ENCODE measurements at places on chromosomes 2 and 18. TPM values are rescaled to one million over a fixed set of nuclear protein-coding genes. Genes with fewer than 3 reads are reported as not detected.

DNA sequence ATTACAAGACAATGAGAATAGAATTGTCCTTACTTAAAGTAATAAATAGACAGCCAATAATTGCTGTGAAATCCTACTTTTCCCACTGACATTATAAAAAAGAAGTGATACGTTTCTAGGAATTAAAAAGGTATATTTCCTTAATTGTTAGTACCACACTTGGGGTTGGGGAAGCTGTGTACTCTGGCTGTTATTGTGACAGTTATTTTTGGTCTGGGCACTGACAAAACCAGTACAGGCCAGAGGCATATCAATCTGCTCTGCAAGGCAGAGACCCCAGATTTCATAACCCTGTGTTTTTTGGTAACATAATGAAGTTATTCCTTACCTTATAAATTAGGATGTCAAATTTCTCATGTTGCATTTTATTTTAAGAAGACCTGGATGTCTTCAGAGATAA is 66.5 kb downstream of the RAB10 start:
- DNase-seq = no peak

GRCh38 chr18:55256226-55256928 is 297.1 kb upstream of the CCDC68 start:
- no peak for DNase-seq

- no peak for DNase-seq
These were observed 104.6 kb downstream of the CAPN13 start for GRCh38 chr2:30702694-30703093.

DNA sequence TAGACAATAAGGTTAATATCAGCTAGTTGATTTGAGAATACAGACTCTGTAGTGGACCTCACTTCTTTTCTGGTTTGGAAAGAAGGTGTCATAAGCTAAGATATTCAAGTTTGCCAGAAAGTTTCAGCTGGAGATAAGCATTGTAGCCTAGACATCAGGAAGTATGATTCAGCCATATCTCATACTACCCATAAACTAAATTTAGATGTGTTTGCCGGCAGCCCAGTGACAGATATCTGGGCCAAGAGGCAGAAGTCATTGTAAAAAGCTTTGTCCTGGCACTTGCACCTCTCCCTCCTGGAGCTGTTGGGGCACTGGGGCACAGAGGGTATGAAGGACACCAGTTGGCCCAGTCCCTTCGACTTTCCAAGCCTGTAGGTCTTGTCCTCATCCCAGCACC is 128.0 kb downstream of the EPHA4 start:
- no peak for DNase-seq

The C2orf92 gene
- 22.4 TPM for total RNA-seq

- DNase-seq = no peak
These were observed 162.0 kb downstream of the ETAA1 start for GRCh38 chr2:67559156-67559555.

GRCh38 chr2:231819447-231820042 is 33.3 kb downstream of the COPS7B start:
- no peak for DNase-seq

- DNase-seq = no peak
These were observed 21.6 kb upstream of the SULT1C4 start for GRCh38 chr2:108355906-108356734.

The RAX gene
- total RNA-seq = not detected

GRCh38 chr18:77765468-77765867 is 515.8 kb downstream of the GALR1 start:
- no peak for DNase-seq

DNA sequence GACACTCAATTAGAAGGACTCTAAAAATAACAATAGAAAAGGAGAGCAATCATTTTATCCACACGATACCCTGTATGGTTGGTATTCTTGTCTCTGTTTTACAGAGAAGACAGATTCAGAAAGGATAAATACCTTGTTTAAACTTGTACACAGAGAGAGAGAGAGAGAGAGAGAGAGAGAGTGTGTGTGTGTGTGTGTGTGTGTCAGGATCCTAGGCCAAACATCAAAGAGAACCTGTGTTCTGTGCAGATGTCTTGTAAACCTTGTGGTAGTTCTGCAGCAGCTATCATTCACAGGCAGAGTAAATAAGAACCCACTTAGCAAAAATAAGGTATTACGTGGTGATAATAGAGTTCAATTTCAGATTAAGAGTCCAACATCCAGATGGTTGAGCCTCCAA is 4.3 kb upstream of the CRIM1 start:
- no peak for DNase-seq

The TCF7L1 gene
- 2.9 TPM for total RNA-seq

GRCh38 chr18:22988208-22988607 is 55.1 kb downstream of the RBBP8 start:
- DNase-seq = no peak

The CYP27C1 gene
- 0.72 TPM for total RNA-seq

GRCh38 chr2:199596549-199596948 is 138.8 kb upstream of the SATB2 start:
- DNase-seq = no peak

DNA sequence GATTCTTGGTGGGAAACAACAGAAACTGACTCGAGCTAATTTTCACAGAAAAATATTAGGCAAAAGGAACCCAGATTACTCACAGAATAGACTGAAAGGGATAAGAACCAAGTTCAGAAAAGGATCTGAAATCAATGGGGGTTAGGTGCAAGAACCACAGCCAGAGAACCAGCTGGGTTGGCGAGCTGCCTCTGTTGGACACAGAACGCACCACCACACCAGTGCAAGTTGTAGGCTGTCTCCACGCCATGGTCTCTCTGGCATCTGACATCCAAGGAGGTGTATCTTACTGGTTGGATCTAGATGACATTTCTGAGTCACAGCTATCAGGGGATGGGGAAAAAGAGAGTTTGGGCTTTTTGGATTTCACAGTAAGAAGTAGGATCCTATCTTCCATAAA is 18.6 kb upstream of the ONECUT2 start:
- no peak for DNase-seq

DNA sequence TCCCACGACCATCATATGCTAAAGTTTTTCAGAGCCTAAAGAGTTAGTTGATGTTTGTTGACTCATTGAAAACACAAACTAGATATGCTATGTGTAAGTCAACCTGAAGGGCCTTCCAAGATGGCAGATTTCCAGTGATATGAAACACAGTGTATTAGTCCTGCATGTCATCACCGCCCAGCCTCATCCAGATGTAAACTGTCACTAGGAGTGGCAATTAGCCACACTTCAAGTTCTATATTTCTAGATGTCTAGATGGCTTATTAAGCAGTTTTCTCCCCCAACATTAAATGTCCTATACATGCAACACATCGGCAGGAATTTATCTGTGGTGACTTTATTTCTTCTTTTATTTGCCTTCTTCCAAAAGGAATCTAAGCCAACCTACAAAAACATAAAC is 444.1 kb upstream of the SMIM21 start:
- DNase-seq = no peak

GRCh38 chr2:42156721-42157120 is 12.4 kb upstream of the EML4 start:
- no peak for DNase-seq

GRCh38 chr18:52152036-52152435 is 188.0 kb upstream of the DCC start:
- no peak for DNase-seq

The FBXO48 gene
- 2.5 TPM for total RNA-seq
